Effector memory CD8-positive, alpha-beta T cell (primary cell): ENCODE measurements at places on chromosomes 5 and 9.

- DNase-seq = no peak
Observed at GRCh38 chr5:1130218-1130946, 18.5 kb upstream of the SLC12A7 start.

DNA sequence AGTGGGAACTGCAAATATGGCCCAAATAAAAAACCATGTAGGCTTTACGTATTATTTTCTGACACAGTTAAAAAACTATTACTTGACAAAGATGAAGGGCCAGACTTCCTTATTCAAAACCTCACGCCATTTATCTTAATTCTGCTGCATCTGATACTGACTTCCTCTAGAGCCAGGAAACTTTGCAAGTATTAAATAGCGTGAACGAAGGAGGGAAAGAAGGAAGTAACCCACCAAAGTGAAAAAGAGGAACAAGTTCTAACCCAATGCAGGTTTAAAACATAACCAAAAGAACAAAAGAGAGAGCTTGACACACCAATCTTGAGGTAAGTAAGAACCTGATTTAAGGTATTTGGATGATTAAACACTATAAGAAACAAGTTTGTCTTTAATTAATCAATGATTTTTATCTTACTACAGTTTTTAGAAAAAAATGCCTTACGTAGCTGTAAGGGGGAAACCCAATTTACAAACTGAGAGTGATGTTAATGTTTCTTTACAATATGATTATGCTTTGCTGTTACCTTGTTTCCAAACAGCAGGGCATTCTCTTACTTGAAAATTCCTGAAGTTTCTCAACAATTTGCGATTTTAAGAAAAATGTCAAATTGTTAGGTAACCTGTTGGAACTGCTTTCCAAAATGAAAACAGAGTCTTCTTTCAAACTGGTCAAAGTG, at the start of gene GAPT:
GAPT (plus strand) TSS at position 220 of the 677 bp plus-strand sequence. CDS start 3,102 bp downstream, outside the sequence.
- DNase-seq = no peak

DNA sequence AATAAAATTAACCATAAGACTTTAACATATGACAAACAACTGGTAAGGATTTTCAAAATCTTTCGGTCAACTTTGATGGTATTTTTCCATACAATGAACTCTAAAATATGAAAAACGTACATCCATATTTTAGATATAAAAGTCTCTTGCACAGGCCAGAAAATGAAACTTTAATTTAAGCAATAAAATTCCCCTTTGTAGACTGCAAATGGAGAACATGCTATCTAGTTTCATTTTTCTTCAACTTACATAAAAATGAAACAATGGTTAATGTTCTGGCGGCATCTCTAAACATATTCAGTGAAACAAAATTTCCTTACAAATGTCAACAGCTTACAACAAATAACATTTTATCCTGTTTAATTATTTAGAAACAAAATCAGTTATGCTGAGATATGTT, 84.0 kb downstream of the USP20 start:
- DNase-seq = no peak

- no peak for DNase-seq
Observed at GRCh38 chr5:142720641-142721271, 34.9 kb upstream of the FGF1 start.

DNA sequence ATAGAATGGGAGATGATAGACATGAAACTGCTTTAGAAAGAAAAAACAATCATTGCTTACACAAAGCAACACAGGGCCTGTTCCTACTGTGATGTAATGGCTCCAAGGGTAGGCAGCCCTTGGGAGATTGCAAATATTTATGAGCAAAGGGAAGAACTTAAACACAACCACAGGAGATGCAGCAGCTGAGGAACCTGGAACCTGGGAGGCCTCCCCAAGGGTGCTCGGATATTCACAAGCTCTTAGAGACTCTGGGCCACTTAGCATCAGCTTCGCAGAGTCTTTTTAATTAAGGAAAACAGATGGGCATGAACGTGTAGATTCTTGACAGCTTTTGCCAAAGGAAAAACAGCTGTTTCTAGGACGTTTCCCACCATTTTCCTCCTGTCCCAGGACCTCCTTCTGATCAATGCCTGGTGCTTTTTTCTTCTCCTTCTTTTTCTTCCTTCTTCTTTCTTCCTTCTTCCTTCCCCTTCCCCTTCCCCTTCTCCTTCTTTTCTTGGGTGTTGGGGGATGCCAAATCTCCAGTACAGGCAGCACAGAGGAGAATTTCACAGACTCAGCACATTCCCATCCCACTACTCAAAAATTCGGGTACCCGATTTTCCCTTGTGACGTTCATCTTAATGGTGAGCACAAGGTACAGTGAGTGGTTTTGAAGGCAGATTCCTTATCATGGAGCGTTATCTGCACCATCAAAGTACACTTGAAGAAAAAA, 28.1 kb upstream of the TCF7 start:
- no peak for DNase-seq

- DNase-seq = no peak
Observed at GRCh38 chr5:54307583-54307982, 2.8 kb downstream of the ARL15 start.

GRCh38 chr9:86039991-86040860, 59.1 kb downstream of the GOLM1 start:
- no peak for DNase-seq

GRCh38 chr9:3457175-3457574, 68.6 kb downstream of the RFX3 start:
- no peak for DNase-seq

DNA sequence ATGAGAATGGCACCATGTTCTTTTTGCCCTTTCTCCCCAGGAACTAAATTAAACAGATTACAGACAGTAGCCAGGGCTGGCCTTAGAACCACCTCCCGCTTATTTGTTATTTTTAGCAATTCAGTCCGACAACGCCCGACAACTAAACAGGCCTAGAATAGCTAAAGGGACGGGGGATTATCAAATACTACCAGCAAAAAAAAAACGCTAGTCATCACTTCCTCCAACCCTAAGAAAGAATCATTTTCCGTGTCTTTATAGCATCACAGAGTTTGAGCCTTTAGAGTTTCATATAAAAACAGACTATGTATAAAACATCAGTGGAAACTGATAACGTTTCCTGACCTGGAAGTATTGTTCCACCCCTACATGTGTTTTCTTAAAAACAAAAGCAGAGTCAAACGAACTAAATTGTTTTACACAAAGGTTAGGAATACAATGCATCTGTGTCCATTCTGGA, 35.3 kb downstream of the PFDN1 start:
- no peak for DNase-seq

DNA sequence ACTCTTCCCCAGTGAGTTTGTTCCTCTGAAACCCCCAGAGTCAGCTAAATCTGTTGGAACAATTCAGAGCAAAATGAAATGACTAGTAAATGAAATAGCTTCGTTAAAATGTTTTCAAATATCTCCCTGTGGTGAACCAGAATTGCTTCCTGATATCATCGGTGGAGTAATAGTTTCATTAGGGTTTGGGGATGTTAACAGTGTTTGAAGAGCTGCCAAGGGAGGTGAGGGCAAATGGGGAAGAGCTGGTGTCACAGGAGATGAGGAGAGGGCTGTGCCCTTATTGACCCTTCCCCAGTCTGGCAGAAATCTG, 4.3 kb upstream of the C7 start:
- no peak for DNase-seq

DNA sequence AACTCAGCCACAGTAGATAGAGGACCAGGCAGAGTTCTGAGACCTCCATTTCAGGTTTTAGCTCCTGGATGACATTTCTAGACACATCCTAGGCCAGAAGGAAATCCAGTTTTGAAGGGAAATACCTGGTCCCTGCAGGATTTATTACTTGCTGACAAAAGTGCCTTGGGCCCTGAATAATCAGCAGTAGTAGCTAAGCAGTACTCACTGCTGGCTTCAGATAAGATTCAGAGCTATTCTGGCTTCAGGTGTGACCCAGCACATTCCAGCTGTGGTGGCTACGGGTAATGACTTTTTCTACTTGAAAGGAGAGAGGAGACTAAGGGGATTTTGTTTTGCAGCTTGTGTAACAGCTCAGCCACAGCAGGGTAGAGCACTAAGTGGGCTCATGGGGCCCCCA, 34.0 kb downstream of the NDUFAF2 start:
- DNase-seq = no peak

GRCh38 chr5:149376711-149377447, 2.2 kb downstream of the IL17B start:
- DNase-seq = no peak

DNA sequence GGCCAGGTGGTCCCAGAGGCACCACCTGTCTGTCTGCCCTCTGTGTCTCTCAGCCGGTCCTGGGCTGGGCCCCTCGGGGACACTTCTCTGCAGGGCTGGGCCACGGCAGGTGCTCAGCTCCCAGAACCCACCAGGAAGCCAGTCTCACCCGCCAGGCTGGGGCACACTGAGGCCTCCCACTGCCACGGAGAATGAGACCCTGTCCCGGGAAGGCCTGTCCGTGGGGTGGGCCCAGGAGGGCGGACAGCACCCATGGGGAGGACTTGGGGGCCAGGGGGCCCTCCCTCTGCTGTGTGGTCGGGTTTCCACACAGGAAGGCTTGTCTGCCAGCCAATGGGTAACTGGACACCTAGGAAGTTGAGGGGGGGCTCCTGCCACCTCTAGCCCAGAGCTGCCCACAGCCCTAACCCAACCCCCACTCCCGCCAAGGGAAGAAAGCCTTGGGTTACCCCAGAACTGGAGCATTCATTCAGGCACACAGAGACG, 4.1 kb upstream of the TUBB4B start:
- no peak for DNase-seq

DNA sequence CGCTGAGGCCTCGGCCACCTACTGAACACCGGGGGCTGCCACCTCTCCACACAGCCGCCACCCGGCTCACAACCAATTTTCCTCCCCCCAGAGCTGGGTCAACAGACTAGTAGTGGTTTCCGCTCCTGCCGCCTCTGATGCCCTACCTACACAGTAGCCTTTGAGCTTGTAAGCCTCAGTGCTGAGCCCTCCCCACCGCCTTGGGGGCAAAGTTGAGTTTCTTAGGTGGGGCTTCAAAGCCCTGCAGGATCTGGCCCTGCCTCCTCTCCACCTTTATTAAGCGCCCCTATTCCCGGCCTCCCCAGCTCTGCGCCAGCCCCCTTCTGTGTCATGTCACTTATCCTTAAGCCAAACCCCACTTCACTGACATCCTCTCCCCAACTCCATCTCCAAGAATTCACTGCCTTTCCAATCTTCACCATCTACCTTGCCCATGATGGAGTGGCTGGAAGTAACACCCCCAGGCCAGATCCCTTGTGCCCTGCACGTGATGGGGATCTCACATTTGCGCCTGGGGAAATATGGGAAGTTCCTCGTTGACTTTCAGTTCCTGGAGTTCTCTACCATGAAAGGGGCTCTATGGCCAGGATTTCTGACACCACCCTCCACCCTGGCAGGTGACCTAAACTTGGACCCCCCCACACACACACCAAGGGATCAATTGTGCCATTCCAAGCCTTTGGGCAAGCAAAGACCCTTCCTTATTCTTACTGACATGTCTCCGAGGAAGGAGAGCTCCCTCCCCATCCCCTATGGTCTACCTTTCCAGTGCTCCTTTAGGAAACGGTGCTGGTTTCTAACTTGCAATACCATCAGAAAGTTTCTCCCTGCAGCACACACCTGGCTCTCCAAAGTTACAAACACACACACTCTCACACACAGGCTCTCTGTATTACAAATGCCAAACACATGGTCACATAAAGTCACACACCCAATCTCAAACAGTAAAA, 2.7 kb upstream of the CNTFR start:
- no peak for DNase-seq

GRCh38 chr9:4182831-4183230, 117.0 kb downstream of the GLIS3 start:
- no peak for DNase-seq

- DNase-seq = no peak
Observed at GRCh38 chr9:132141344-132141947, 20.4 kb upstream of the NTNG2 start.

DNA sequence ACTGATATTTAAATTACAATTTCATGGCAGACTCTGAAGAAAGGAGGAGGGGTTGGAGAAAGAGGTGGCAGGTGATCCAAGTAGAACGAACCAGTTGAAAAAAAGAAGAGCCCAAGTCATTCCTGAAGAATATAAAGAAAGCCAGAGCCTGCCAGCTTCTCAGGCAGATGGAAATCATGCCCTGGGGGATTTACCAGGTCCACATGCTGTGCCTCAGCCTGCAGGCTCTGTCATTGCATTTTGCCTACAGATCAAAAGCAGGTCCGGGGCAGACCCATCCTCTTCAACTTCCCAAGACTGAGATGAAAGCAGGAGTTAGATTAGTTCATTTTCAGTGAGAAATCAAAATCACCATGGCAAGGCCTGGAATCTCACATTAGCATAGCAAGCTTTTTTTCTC, 48.5 kb downstream of the GDNF start:
- DNase-seq = no peak

GRCh38 chr5:21680196-21680595, 1172.9 kb downstream of the CDH12 start:
- no peak for DNase-seq

- DNase-seq = no peak
Observed at GRCh38 chr5:14935341-14935740, 63.8 kb upstream of the ANKH start.

DNA sequence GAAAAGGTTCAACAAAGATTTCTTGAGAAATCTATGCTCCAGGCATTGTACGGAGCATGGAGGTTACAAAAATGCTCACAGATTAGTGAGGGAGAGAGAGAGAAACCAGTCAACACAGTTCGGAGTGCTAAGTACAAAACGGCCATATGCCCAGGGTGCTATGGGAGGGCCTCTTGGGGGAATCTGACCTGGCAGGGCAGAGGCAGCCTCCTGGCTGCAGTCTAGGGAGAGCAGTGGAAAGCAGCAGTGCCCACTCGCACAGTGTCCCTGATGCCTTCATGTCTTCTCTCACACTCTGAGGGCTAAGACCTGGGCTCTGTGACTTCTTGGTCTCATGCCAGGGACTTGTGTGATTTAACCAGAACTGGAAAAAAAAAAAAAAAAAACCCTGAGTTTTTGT, 29.8 kb upstream of the SMC5 start:
- DNase-seq = no peak

DNA sequence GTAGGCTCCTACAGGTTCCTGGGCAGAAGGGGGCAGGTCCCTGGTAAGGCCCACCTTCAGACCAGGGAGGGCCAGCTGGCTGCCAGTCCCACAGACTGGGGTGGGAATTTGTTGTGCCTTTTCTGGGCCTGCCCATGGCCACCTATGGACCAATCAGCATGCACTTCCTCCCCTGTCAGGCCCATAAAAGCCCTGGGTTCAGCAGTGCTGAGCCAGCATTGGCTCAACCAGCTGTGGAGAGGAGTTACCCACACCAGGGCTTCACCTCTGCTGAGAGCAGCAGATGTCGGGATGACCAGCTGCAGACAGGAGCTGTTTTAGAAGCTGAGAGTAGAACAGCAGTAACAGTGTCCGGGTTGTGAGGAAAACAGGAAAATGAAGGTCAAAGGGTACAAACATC, 373.4 kb upstream of the ACO1 start:
- no peak for DNase-seq

- peak; percentile 86 for DNase-seq
Observed at GRCh38 chr9:132901858-132902831, 23.4 kb downstream of the SPACA9 start.

GRCh38 chr5:97229688-97230285, 46.7 kb upstream of the RIOK2 start:
- no peak for DNase-seq

- no peak for DNase-seq
Observed at GRCh38 chr9:129377181-129377580, 199.1 kb upstream of the IER5L start.
